ENCODE measurements at places on chromosomes 5 and 9.
A peak's percentile ranks its signal among the peaks of the same experiment; 100 is the strongest.

DNA sequence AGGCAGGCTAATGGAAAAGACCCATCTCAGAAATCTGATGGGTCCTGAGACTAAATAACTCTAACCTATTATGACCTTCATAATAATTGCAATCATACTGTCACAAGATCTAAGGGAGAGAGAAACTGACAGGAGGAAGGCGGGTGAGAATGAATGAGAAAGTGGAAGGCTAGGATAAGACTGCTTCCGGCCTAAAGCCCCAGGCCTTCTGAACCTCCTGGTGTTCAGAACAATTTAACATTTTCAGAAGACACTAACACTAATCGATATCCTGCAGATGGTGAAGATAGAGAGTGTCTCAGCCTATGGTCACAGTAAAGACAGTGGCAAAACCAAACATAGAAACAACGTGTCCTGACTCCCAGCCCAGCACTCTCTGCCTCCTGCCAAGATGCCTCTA lies 1.2 kb downstream of the RPS14 start:
- no peak for DNase-seq

- no peak for DNase-seq
These were observed 3.2 kb downstream of the LHX6 start for GRCh38 chr9:122225312-122226141.

DNA sequence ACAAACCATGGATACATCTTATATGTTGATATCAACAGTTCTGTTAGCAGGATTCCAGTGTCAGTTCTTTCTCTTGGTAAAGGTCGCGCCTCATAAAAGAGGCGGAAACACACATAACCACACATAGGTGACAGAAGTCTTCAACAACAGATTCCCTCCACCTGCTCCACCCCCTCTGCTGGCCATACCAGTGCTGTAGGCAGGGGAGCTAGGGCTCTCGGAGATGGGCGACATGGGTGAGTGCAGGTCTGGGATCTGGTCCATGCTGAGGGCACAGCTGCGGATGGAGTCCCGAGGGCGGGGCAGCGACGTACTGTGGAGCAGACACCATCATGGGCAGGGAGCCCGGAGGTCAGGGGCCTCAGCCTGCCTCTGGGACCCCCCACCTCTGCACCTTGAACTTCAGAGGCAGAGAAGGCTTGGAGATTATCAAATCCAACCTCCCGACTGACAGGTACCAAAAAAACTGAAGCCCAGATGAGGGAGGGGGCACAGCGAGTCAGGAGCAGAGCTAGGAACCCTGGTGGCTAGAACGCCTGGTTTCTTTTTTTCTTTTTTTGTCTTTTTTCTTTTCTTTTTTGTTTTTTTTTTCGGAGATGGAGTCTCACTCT lies 12.0 kb upstream of the TOR2A start:
- peak; percentile 55 for DNase-seq

GRCh38 chr5:53478411-53479044 lies 1.9 kb upstream of the FST start:
- peak; percentile 23 for DNase-seq

DNA sequence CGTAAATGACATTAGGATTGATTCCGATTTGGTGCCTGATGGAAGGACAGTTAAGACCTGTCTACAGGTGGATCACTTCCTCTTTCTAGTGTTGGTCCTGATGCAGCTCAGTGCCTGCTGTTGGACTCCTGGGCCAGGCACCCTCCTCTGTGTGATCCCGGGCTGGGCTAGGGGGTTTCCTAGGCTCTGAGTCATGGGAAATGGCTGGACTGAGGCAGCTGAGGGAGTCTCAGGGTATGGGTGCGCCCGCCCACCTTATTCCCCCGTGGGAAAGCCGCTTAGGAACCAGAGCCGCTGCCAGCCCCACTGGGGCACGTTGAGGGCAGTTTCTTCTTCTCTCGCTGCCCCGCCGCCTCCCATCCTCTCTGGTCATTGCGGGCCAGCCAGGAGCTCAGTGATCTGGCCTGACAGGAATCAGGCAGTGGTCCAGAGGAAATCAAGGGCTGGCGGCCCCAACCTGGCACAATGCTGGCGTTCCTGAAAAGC lies 12.9 kb downstream of the TCF7 start:
- peak; percentile 47 for DNase-seq

GRCh38 chr9:81266674-81267073 lies 422.7 kb downstream of the TLE1 start:
- no peak for DNase-seq

DNA sequence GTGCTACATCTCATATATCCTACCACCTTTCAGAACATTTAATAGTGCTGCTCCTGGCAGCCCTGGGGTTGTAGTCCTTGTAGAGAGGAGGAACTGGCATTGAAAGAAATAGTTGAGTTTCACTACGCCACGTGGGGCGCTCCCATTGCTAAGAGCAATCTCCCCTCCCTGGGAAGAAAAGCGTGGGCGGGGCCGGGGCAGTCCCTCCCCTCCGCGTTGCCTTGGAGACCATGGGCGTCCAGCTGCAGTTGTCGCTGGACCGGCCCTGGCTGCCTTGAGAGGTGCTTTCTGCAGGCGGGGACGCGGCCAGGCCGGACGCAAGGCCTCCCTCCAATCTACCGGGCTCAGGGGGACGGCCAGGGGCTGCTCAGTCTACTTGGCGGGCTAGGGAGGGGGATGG lies 368 bp upstream of the CCDC180 start:
- DNase-seq, result no peak

DNA sequence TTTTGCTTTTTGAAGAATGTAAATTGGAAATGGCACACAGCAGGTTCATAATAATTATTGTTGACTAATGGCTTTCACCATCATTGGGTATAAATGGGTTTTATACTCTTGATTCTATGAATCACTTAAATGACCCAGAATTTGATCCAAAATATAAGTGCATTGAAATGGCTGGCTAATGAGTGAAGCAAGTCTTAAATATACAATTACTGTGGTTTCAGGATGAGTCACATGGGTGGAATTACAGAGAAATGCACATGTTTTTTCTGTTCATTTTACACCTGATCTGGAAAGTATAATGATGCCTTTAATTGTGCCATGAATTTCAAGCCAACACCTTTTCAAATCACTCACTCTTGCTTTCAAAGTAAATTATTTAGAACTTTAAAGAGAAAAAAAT lies 380.8 kb upstream of the CD180 start:
- DNase-seq, result no peak

DNA sequence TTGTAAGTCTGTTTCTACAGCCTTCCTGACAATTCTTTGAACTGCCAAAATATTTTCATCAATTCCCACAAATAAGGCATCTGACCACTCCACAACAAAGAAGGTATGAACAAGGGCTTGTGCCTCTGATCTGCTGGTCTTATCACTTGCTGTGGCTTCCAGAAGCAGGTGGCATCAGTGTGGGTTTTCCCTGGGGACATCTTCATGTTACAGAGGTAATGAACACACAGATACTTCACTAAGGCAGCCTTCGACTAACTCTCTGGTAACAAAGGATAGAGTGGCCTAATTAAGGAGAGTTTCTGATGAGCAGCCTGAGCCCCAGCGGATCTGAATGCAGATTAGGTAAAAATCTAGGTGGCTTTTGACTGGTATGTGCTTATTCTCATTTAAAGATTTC lies 15.2 kb upstream of the ERAP2 start:
- DNase-seq, result no peak

GRCh38 chr9:133534346-133535291 lies at the start of gene ADAMTSL2:
ADAMTSL2 (plus strand) TSS chr9:133534704; CDS start chr9:133536713, 2,009 bp downstream.
- peak; percentile 32 for DNase-seq

GRCh38 chr5:167888393-167888792 lies 403.1 kb upstream of the WWC1 start:
- DNase-seq, result no peak

DNA sequence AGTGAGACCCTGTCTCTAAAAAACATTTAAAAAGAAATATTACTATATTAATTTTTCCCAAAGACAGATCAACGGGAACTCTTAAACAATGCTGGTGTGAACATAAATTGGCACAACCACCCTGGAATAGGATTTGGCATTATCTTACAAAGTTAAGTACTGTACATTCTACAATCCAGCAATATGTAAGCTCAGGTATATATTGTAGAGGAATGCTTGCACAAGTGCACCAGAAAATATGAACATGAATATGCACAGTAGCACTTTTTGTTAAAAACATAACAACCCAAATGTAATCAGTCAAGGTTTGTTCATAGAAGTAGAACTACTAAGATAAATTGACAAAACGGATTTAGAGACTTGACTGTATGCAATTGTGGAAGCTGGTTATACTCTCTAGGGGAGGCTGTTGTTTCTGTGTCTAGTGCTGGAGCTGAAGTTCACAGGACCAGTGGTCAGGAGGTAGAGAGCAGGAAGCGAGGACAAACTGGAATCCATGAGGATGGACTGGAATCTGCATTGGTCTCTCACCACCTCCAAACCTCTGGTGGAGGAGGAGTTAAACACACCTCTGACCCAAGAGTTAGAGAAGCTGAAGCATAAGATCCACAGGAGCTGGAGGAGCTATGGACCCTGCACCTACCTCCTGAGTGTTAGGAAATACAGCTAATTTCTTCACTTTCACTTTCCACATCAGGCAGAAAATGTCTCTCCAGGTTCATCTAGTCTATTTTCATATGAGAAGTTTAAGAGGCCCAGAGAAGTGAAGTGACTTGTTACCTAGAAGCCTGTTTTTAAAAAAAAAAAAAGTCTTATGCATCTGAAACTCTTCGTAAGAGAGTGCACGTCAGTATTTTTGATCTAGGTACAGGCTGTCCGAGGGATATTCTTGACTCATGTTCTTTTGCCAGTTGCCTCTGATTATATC lies 20.3 kb upstream of the RIC1 start:
- DNase-seq, result no peak

DNA sequence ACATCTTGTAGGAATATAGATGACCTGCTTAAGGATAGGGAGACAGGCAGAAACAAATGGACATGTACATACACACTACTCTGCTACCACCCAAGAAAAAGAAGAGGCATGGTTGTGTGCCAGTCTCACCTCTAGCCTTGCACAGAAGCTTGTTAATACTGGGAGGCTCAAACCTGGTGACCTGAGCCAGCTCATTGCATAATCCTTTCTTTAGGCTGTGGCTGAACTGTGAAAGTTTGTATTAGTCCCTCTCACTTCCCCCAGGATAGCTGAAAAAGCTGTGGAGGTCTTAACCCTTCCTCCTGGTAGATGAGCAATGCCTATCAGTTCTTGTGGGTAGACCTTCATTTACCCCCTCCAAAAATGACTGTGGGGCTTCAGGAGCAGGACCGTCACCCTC lies 28.7 kb downstream of the TPD52L3 start:
- DNase-seq, result no peak

GRCh38 chr9:92196909-92197308 lies 81.7 kb upstream of the SPTLC1 start:
- no peak for DNase-seq

GRCh38 chr5:151388960-151389359 lies 41.6 kb upstream of the SLC36A2 start:
- no peak for DNase-seq

- DNase-seq, result no peak
These were observed 562.7 kb downstream of the TLE4 start for GRCh38 chr9:80134487-80134886.

DNA sequence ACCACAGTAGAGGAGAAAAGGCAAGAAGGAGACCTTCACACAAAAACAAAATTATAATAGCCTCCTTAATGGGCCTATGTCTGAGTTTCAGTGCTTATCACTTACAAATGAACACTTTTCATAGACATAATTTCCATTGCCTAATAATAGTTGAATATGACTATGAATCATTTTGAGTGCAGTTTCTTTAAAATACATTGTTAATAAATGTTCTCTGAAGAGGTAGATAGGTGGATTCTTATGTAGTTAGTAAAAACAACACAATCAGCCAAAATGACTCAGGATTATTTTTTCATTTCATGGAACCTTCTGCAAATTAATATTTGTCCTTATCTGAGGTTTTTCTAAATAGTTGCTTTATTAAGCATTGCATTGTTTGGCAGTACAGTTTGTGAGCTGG lies 45.6 kb downstream of the DAPK1 start:
- DNase-seq, result no peak

- DNase-seq, result no peak
These were observed 62.4 kb upstream of the ZNF608 start for GRCh38 chr5:124808842-124809268.

DNA sequence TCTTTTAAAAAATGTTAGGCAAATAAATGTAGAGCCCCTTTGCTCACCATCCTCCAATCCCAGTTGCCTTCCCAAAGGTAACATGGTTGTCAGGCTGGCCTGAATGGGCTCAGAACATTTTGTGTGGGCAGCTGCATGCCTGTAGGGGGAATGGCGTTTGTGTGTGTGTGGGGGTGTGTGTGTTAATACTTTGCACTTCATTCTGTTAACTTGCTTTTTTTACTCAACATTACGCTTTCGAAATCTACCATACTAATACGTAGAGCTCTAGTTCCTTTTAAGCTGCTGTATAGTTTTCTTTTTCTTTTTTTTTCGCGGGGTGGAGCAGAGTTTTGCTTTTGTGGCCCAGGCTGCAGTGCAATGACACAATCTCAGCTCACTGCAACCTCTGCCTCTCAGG lies 14.0 kb downstream of the MYOZ3 start:
- no peak for DNase-seq

GRCh38 chr9:96302021-96302420 lies at the start of gene HSD17B3:
HSD17B3 (minus strand) TSS chr9:96302176; CDS start chr9:96302104, 72 bp downstream.
- no peak for DNase-seq

- DNase-seq, result no peak
These were observed 92.7 kb downstream of the RFX3 start for GRCh38 chr9:3433066-3433465.

GRCh38 chr5:51201024-51201423 lies 182.2 kb upstream of the ISL1 start:
- no peak for DNase-seq

DNA sequence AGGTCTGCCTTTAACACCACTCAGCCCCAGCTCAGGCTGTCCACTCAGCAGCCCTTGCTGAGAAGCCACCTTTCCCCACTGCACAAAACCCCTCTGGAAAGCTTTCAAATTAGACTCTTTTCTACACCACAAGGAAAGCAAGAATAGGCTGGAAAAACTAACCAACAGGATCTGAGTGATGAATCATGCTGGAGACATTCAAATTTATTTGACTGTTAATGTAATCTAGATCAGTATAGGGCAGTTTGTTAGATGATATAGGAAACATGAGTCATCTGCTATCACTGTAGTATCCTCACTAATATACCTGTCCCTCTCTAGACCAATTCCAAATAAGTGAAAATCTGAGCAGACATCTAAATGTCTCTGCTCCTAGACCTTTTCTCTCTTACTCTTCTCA lies 127.8 kb upstream of the PAM start:
- no peak for DNase-seq

- no peak for DNase-seq
These were observed 85.5 kb upstream of the MYO10 start for GRCh38 chr5:17021602-17021932.

GRCh38 chr5:83726912-83727311 lies 6.3 kb upstream of the HAPLN1 start:
- no peak for DNase-seq

- DNase-seq, result no peak
These were observed 21.8 kb upstream of the ANKRD18A start for GRCh38 chr9:38641985-38642864.

- no peak for DNase-seq
These were observed 98.3 kb downstream of the SUSD1 start for GRCh38 chr9:112076814-112077213.

All from activated naive CD4-positive, alpha-beta T cell treated with anti-CD3 and anti-CD28 coated beads, Interleukin-2, amount 10 ng/mL, durations not matched to agents 7 days and 5 days (primary cell).